ENCODE measurements at places on chromosomes 2 and 18.

DNA sequence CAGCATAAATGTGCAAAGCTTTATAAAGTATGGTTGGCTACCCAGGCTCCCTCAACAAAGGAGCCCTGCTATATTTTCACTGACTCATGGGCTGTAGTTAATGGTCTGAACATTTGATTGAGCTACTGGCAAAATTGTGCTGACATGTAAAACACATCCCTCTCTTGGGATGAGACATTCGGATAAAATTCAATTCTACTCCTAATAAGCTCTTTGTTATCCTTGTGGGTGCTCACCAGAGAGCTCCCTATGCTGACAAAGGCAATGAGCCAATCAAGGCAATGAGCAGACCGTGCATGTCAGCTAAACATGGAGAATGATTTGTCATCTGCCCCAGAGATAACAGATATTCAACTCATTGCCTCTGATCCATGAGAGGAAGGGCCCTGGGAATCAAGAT lies 27.7 kb downstream of the SERPINB8 start:
- no peak for ATAC-seq

GRCh38 chr2:69017080-69017479 lies 4.1 kb downstream of the ANTXR1 start:
- ATAC-seq: no peak

- ATAC-seq: no peak
These were observed 2114.6 kb upstream of the PIK3C3 start for GRCh38 chr18:39840406-39840805.

- ATAC-seq: no peak
These were observed 348.6 kb downstream of the DLGAP1 start for GRCh38 chr18:4106407-4107033.

- no peak for ATAC-seq
These were observed 43.8 kb upstream of the SCN9A start for GRCh38 chr2:166419616-166419934.

DNA sequence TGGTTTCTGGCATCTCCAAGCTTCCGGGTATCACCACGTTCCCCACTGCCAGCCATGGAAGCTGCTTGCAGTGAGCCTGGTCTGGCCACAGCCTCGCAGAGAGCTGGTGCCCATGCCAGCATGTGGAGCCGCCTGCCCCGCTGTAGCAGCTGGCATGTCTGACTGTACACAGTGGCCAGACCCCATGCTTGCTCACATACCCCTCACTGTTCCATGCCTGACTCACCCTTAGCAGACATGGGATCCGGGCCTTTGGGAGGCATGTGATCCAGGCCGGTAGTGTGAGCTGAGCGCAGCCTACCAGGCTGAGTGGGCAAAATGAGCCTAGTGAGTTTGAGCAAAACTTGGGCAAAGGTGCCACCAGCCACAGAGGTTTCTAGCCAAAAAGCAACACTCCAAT lies 18.8 kb upstream of the RPRD1A start:
- no peak for ATAC-seq

GRCh38 chr2:6641956-6642355 lies 223.8 kb downstream of the CMPK2 start:
- ATAC-seq: no peak
